ENCODE measurements at places on chromosomes 5 and 9.

- no peak for DNase-seq
Measured at GRCh38 chr9:114202849-114203248, 47.5 kb downstream of the COL27A1 start.

DNA sequence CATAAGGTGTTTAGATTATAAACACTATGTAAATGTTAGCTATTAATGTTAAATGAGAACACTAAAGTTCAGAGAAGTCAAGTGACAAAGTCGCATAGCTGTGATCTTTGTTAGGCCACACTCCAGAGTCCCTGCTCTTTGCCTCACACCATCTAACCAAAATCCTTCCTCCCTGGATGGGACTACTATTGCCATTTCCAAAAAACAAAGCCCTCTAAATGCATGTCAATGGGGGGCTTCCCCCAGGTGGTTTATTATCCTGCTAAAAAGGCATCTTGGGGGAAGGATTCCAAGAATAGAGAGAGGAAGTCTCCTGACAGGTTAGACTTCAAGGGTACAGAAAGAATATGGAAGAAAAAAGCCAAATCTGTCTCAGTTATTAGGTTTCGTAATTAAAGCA is 10.4 kb downstream of the NR6A1 start:
- DNase-seq: no peak

DNA sequence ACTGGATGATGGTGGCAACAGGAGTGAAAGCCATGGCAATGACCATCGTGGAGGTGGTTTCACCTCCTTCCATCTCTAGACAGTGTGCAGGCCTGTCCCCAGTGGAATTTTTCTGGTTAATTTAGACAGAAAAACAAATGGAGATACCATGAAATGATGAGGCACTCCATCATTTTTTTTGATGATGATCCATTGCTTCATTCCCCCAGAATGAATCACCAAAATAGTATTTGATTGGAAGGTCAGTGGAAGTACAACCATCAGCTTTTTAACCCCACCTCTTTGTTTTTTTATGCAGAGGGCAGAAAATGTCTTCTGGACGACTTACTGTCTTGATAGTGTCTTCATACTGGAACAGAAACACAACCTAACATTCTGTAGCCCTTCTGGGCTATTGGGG is 42.6 kb upstream of the ADRA1B start:
- DNase-seq: no peak

DNA sequence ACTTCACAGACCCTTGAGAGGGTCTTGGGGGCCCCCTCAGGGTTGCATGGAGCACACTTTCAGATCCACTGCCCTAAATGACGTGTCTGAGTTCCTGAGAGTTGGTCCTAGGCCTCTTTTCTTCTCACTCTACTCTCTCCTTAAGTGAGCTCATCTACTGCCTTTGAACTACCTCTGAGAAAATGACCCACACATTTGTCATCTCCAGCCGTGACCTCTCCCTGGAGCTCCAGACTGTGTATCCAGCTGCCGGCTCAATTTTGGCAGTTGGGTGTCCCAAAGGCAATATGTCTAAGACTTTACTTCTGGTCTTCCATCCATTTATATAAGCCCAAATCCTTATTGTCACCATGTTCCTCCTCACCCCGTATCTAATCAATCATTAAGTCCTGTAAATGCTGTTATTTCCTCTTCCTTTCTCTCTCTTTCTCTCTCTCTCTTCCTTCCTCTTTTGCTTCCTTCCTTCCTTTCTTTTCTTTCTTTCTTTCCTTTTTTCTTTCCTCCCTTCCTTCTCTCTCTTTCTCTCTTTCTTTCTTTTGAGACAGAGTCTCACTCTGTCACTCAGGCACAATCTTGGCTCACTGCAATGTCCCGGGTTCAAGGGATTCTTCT is 51.2 kb upstream of the HSPA9 start:
- DNase-seq: no peak

DNA sequence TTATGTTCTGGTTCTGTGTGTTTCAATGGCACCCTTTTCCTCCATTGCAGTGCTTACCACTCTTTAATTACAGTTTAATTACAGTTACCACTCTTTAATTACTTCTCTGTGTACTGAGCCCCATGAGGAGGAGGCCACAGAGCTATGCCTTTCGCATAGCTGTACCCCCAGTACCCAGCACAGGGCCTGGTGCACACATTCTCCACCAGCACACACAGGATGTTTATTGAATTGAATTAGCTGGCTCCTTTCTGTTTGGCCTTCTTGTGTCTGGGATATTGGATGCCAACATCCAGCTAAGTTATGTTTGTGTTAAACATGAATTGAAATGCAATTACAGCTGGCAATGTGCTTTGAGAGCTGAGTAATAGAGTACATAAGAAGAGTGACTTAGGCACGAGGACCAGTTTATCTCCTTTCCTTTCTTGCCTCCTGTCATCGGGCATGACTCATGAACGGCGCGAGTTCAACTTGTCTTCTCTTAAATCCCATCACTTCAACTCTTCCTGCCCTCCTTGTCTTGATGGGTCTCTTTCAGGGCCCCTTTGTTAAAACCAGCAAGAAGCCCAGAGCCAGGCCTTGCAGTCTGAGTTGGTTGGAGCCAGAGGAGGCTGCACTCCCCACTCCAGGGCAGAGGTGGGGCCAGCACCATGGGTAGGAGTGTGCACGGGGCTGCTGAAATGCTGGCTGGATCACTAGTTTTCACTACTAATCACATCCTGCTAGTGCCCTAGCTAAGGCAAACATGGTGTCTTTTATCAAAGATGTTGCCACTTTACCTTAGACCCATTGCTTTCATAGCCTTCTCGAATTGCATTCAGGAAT is 37.4 kb downstream of the MVB12B start:
- DNase-seq: no peak

GRCh38 chr5:133366438-133366837 is 245.9 kb downstream of the FSTL4 start:
- DNase-seq: no peak

DNA sequence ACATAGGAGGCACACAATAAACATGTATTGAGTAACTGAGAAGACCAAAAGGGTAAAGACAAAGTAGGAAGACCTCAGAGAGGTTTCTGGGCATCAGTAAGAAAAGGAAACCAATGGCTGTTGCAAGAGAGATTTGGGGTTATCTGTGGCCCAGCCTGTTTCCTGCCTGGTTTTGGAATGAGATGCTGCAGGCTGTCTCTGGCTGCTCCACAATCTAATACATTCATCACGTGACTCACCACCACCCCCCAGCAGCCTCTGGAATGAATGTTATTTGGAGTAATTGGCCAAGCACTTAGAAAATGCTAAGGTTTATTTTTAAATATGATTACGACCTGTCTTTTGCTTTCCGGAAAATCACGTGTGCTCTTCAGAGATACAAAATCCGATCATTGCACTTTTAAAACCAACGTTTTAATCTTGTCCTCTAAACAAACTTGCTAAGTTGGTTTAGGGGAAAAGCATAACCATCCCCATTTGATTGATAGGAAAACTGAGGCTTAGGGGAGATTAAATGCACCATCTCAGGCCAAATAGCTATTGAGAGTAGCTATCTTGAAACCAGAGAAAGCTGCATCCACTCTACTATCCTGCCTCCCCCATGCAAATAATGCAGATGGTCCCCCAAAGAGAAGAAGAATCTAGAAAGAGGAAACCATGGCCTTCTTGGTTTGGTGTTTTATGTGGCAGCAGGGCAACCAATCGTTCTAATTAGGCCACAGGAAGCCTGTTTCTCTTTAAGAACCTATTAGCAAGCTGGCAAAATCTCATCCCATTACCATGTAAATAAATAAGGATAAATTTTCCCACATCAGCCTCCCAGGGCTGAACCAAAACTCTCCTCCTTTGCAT is 151.8 kb upstream of the ADRA1B start:
- DNase-seq: no peak

DNA sequence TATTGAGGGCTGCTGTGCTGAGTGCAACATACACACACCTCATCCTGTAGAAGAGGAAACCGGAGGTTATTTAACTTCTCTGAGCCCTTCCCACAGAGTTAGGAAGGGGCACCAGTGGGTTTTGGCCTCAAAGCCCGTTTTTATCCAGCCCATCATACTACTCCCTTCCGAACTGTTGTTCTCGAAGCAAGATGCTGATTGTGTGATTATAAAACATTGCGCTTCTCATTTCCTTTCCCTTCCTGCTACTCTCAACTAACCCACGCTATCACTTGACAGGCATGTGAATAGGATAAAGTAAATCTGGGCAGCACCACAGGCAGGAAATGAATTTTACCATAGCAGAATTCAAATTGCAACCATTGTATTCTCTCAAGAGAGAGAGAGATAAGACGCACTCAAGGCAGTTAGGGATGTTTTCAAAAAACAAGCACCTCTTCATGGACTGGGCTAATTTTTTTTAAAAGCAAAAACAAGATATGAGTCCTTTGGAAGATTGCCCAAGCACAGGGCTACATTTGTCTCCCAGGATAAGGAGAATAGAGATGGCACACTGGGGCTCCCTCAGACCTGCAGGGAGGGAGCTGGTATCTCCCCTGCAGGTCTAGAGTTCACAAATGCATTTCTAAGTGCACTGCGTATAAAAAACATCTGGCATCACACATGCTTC is 52.6 kb downstream of the GNA14 start:
- no peak for DNase-seq

DNA sequence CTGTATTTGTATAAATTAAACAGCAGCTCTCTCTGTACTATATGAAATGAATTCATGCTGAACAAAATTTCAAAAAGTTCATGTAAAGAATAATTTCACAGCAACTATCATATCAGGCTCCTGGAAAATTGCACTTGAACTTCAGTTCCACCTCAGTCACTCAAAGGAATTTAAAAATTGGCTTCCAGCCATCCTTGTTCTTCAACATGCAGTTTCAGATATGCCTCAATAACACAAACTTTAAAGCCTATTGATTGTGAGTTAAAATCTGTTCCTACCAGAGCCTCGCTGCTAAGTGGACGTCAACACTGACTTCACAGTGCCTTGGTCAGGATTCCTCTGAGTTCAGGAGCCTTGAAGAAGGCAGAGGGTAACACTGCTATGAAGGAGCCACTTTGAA is 418.7 kb upstream of the WWC1 start:
- DNase-seq: no peak

GRCh38 chr5:153968761-153969562 is 69.7 kb downstream of the FAM114A2 start:
- no peak for DNase-seq

DNA sequence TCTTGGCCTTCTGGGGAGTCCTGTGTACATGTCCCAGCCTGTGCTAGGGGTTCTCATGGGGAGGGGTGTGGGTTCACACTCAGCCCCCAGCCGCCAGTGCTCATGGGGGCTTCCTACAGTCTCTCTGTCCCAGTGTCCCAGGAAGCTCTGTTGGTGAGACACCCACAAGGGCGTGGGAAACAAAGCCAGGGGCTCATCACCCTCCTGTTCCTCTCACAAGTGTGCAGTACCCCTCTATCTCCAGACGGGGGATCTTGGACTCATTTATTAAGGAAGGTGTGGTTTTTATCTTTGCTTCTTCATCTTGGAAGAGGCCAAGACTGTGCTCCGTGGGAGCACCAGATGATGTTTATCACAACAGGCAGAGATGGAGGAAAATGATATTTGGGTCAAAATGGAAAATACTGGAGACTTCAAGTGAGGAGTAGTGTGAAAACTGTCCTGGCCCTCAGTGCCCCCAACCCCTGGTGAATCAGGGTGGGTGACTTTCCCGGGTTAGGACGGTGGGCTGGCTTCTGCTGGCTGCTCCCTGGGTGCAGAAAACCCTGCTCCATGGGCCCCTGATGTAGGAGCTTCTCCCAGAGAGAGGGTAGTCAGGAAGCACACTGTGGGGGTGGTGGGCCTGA is 15.2 kb downstream of the TMEM171 start:
- DNase-seq: no peak

- no peak for DNase-seq
Measured at GRCh38 chr5:134149571-134150303, 27.0 kb downstream of the SKP1 start.

DNA sequence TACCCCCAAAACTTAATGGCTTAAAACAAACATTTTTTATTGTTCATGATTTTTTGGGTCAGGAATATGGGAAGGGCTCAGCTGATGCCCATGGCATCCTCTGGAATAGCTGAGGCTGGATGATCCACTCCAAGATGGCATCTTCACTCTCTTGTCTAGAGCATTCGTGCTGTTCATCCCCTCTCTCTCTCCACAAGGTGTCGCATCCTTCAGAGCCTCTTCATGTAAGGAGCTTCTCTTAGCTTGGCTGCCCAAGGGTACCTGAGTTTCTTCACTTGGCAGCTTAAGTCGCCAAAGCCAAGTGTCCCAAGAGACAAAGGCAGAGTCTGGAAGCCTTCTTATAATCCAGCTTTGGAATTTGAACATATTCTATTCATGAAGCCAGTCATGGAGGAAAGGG is 294.7 kb downstream of the CHSY3 start:
- DNase-seq: no peak

- DNase-seq: no peak
Measured at GRCh38 chr5:119332978-119333401, 22.8 kb upstream of the TNFAIP8 start.

GRCh38 chr5:55407984-55408383 is 100.2 kb downstream of the MTREX start:
- no peak for DNase-seq

GRCh38 chr9:92749071-92749933 is 15.3 kb downstream of the BICD2 start:
- no peak for DNase-seq

DNA sequence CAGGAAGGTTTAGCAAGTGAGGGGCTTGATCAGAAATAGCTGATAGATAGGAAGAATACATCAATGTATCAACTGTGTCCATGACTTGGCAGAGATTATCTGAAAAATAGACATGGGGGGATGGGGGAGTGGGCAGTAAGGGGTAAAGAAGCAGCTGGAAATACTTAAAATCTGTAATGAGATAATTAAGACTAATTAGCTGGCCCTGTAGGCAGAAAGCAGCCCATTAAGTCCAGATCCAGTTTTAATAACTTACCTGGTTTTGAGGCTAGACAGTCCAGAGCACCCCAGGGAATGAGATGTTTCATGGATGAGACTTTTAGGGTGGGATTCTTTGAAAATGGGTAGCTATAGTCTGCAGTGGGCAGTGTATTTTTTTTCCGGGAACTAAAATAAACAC is 116.9 kb upstream of the TLX3 start:
- DNase-seq: no peak

DNA sequence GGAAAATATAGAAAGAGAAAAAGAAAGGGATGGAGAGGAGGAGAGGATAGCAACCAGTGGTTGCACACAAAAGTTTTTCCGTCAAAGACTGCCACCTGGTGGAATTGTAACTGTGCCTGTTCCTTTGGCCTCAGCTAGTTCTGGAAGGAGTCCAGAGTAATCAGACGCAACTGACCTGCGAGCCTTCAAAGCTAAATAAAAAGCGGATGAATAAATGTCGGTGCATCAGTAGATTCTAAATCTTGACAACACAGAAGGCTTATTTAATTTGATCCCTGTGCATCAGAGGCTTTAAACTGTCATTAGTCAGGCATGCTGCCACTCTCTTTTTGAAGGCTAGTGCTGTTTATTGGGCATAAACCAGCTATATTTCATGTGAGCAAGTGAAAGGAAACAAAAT is 132.9 kb upstream of the ACO1 start:
- DNase-seq: no peak

DNA sequence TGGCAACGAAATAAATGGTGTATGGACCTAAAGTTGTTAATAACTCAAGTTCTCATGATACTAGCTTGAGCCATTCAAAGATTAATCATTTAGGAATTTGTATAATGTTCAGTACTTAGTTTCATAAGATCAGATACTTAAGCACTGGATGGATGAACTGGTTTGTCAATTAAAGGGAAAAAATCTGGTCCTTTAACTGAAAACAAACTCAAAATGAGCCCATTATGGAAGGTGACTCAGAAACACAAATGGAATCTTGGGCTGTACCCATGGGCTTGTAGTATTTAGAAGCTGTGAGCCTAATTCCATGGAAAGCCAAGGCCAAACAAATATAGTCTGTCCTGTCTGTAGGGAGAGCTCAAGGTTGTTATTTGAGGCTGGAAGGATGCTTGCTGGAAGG is 27.6 kb upstream of the ADRB2 start:
- no peak for DNase-seq

All from activated T-helper 1 cell treated with anti-CD3 and anti-CD28 coated beads, Interleukin-2, amount 50 U/mL, for 16 hours (primary cell).